Large intestine (tissue), 12 donors: ENCODE measurements at places on chromosomes 3 and 15.

- DNase-seq, result no peak
- no peak overlapping the region for H3K4me3 ChIP-seq
- H3K27me3 ChIP-seq, result no peaks in the 10 kb centered on the region
These were observed 15.5 kb downstream of the ACAA1 start for GRCh38 chr3:38121451-38121831.

GRCh38 chr3:106067711-106068110 lies 198.9 kb upstream of the CBLB start:
- no peak overlapping the region for H3K4me3 ChIP-seq
- DNase-seq, result no peak
- no peaks in the 10 kb centered on the region for H3K36me3 ChIP-seq
- H3K27me3 ChIP-seq, result no peaks in the 10 kb centered on the region
- H3K4me1 ChIP-seq, result no peaks in the 10 kb centered on the region

- no peak overlapping the region for H3K27ac ChIP-seq
- no peaks in the 10 kb centered on the region for H3K4me1 ChIP-seq
- H3K36me3 ChIP-seq, result no peaks in the 10 kb centered on the region
- H3K27me3 ChIP-seq, result no peaks in the 10 kb centered on the region
These were observed 8.0 kb downstream of the PXK start for GRCh38 chr3:58340594-58341244.

DNA sequence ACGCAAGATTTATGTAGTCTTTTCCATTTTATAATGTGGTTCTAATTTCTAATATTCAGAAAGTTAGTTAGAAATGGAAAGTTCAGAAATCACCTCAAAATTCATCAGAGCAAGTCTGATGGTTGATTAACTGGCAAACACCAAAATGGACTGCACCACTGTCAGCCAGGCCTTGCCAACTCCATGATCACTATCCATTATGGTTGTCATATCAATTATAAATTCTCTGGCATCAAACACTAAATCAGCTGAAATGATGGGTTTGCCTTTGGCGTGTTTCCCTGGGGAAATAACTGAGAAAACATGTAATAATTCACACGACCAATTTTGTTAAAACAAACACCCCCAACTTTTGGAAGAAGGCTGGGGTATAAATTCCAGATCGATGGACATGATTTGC lies 219.4 kb downstream of the CDIN1 start:
- peaks cover 7% of the 10 kb centered on the region for H3K4me1 ChIP-seq
- no peak overlapping the region for H3K27ac ChIP-seq
- no peak overlapping the region for H3K4me3 ChIP-seq
- H3K27me3 ChIP-seq, result no peaks in the 10 kb centered on the region

GRCh38 chr3:115388166-115388565 lies 235.1 kb upstream of the GAP43 start:
- no peaks in the 10 kb centered on the region for H3K36me3 ChIP-seq
- no peaks in the 10 kb centered on the region for H3K27me3 ChIP-seq
- H3K4me1 ChIP-seq, result no peaks in the 10 kb centered on the region

DNA sequence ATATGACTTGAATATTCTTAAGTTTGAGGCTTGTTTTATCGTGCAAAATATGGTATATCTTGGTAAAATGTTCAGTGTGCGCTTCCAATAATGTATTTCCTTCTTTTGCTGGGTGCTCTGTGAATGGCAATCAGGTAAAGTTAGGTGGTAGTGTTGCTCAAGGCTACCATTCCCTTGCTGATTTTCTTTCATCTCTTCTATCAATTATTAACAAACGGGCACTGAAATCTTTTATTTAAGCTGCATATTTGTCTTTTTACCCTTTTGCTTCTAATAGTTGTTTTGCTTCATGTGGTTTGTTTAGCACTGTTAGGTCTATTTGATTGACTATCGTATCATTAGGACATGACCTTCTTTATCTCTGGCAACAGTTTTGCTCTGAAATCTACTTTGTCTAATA lies 242.3 kb downstream of the CTNNB1 start:
- H3K27ac ChIP-seq, result no peak overlapping the region
- no peaks in the 10 kb centered on the region for H3K4me1 ChIP-seq
- H3K36me3 ChIP-seq, result no peaks in the 10 kb centered on the region
- no peak overlapping the region for H3K4me3 ChIP-seq

GRCh38 chr3:47022641-47023071 lies 43.2 kb downstream of the NBEAL2 start:
- H3K4me3 ChIP-seq, result no peak overlapping the region
- no peaks in the 10 kb centered on the region for H3K27me3 ChIP-seq
- DNase-seq, result no peak
- H3K36me3 ChIP-seq, result peaks cover 25% of the 10 kb centered on the region
- peaks cover 7% of the 10 kb centered on the region for H3K4me1 ChIP-seq
- H3K27ac ChIP-seq, result no peak overlapping the region

GRCh38 chr15:44801364-44801763 lies 65.0 kb downstream of the TRIM69 start:
- no peak overlapping the region for H3K27ac ChIP-seq
- no peaks in the 10 kb centered on the region for H3K4me1 ChIP-seq
- no peaks in the 10 kb centered on the region for H3K27me3 ChIP-seq
- H3K4me3 ChIP-seq, result no peak overlapping the region
- DNase-seq, result no peak

DNA sequence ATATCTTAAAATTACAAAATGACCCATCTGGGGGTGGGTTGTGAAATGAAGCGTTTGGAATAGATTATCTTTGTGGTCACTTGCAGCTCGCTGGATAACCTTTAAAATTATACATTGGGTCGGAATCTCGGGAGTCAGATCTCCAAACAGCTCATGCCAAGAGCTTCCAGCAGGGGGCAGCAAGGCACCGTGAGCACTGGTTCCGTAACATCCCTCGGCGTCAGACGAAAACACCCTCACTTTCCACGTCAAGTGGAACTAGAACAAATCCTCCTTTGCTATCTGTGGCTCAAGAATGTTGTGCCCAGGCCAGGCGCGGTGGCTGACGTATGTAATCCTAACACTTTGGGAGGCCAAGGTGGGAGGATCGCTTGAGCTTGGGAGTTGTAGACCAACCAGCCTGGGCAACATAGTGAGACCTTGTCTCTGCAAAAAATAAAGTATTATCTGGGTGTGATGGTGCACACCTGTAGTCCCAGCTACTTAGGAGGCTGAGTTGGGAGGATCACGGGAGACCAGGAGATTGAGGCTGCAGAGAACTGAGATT lies 31.1 kb downstream of the UMPS start:
- H3K27ac ChIP-seq, result no peak overlapping the region
- no peak overlapping the region for H3K4me3 ChIP-seq
- H3K36me3 ChIP-seq, result peaks cover 38% of the 10 kb centered on the region
- peak; percentile 79 for DNase-seq
- no peaks in the 10 kb centered on the region for H3K4me1 ChIP-seq

GRCh38 chr15:63094495-63094931 lies 27.1 kb upstream of the LACTB start:
- H3K27me3 ChIP-seq, result no peaks in the 10 kb centered on the region
- H3K4me3 ChIP-seq, result no peak overlapping the region
- no peak for DNase-seq
- no peaks in the 10 kb centered on the region for H3K4me1 ChIP-seq

GRCh38 chr15:101488300-101489164 lies 975 bp downstream of the PCSK6 start:
- peak overlapping the region; percentile 48 for H3K4me3 ChIP-seq
- DNase-seq, result peak; percentile 51
- H3K4me1 ChIP-seq, result peaks cover 5% of the 10 kb centered on the region
- no peak overlapping the region for H3K27ac ChIP-seq

DNA sequence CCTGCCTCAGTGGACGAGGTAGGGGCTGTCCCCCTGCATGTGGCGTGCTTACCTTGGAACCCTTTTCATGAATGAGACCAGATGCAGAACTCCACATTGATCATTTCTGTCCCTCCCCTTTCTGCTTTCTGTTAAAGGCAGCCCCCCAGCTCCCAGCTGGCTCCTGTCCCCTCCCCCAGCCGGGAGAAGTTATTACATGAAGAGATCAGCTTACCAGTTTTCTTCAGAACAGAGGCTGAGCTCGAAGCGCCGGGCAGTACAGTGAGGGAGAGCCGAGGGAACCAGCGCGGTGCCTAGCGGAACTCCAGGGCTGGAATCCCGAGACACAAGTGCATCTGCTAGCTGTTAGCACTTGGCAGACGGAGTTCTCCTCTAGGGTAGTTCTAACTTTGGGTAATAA lies 263.3 kb upstream of the NR2E3 start:
- H3K27me3 ChIP-seq, result no peaks in the 10 kb centered on the region
- no peak overlapping the region for H3K4me3 ChIP-seq
- no peaks in the 10 kb centered on the region for H3K4me1 ChIP-seq
- no peak for DNase-seq
- no peak overlapping the region for H3K27ac ChIP-seq

- no peaks in the 10 kb centered on the region for H3K27me3 ChIP-seq
- H3K4me1 ChIP-seq, result peaks cover 18% of the 10 kb centered on the region
- no peak overlapping the region for H3K4me3 ChIP-seq
- no peaks in the 10 kb centered on the region for H3K36me3 ChIP-seq
- H3K27ac ChIP-seq, result no peak overlapping the region
These were observed 18.9 kb downstream of the ILDR1 start for GRCh38 chr3:122003112-122003511.

DNA sequence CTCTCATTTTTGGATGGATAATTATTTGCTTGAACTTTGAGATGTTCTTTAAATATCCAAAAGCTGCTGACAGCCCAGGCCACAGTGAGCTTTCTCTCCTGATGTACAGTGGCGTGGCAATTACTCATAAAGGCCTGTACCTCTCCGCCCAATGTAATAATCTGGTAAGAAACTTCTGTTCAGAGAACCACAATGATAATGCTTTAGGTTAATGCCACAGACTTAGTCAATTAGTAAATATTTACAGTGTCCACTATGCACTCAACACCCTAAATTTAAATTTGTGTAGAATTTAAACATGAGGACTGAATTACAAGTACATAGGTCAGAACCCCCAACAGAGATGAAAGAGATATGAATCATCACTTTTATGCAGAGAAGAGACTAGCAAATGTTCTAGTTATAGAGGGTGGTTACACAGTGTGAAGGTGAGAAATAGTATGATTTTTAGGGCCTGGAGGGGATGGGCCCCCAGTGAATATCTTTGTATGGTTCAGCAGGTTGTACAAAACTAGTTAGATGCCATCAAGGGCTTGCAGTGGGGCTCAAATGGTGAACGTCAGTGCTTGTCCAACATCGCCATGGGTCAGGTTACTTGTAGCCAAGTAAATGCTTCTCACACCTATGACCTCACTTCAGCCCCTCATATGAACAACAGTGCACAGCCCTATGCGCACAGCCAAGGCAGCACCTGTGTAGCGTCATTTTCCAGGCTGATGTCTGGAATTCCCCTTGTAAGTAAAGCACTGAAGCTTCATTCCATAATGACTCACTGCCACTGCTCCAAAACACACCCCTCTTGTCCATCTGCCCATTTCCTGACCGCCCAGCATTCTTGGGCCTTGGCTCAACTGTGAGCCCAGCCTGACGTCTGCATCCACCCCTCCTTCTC lies 13.3 kb downstream of the ABHD2 start:
- no peak overlapping the region for H3K4me3 ChIP-seq
- H3K4me1 ChIP-seq, result peaks cover 3% of the 10 kb centered on the region
- peaks cover 21% of the 10 kb centered on the region for H3K36me3 ChIP-seq
- H3K27me3 ChIP-seq, result no peaks in the 10 kb centered on the region

DNA sequence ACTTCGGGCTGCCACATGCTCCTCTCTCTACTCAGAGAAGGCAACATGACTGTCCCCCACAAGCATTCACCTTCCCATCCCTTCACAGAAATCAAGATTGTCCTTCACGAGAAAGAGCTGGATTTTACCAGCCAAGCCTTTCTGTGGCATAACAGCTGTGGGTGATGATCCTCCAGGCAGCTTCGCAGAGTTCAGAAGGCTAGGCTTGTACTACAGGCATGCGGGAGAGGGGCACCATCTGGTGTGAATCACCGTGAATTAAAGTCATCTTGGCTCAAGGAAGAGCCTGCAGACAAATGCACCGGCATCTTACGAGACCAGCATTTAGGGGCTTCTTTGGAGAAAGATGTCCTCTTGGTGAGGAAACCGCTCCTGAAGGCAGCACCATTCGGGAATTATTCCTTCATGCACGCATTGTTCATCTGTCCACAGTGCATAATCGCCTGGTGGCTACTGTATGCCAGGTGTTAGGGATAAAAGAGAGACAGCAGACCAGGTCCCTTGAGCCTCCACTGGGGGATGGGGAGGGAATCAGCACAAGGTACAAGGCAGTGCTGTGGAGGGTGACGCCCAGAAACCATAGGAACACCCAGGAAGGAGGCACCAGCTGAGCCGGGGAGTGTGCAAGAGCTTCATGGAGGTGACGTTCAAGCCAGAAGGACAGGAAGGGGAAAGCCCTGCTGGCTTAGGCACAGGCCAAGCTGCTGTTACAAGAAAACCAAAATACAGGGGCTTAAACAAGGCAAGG lies 108.6 kb downstream of the TMEM266 start:
- peaks cover 5% of the 10 kb centered on the region for H3K4me1 ChIP-seq
- no peak overlapping the region for H3K27ac ChIP-seq
- H3K27me3 ChIP-seq, result no peaks in the 10 kb centered on the region
- H3K4me3 ChIP-seq, result no peak overlapping the region
- H3K36me3 ChIP-seq, result no peaks in the 10 kb centered on the region
- DNase-seq, result no peak

GRCh38 chr15:90400759-90401314 lies 12.8 kb downstream of the IQGAP1 start:
- H3K4me3 ChIP-seq, result peak overlapping the region; percentile 5
- DNase-seq, result peak; percentile 94
- peak overlapping the region; percentile 76 for H3K27ac ChIP-seq
- H3K36me3 ChIP-seq, result no peaks in the 10 kb centered on the region
- no peaks in the 10 kb centered on the region for H3K27me3 ChIP-seq
- peaks cover 29% of the 10 kb centered on the region for H3K4me1 ChIP-seq

DNA sequence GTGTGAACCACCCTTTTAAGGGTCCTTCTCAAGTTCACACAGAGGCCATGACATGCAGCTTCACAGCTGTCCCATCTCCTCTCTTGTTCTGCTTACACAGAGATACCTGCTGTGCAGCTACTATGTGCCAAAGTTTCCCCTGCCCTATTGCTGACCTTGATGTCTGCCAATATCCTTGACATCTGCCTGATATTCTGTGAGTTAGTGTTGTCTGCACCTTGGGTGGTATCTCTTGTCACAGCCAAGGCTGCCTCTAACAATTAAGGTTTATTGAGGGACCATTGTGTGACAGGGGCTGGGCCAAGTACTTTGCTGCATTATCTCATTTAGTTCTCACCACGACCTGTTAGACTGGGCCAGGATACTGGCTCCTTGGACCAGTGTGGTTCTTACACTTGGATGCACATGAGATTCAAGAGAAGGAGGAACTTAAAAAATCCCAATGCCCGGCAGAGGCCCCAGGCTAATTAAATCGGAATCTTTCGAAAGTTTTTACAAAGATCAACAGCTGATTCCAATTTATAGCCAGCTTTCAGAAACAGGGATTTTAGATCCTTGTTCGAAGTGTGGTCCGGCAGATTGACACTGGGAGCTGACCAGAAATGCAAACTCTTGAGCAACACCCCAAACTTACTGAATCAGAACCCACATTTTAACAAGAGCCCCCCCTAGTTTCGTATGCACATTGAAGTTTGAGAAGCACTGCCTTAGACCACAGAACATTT lies 178.6 kb downstream of the SATB1 start:
- no peaks in the 10 kb centered on the region for H3K4me1 ChIP-seq
- H3K27me3 ChIP-seq, result no peaks in the 10 kb centered on the region
- DNase-seq, result no peak
- no peaks in the 10 kb centered on the region for H3K36me3 ChIP-seq
